Fibroblast of lung (primary cell): ENCODE measurements at places on chromosomes 3 and 15. TPM values are rescaled to one million over a fixed set of nuclear protein-coding genes. Genes with fewer than 3 reads are reported as not detected.

Gene ANKRD34C
- total RNA-seq, result not detected in 2 replicates

Gene SAMMSON
- total RNA-seq, result under 0.01 TPM in 2 replicates

Gene GOLGA8K
- under 0.01 and 0.17 TPM in 2 replicates for total RNA-seq

Gene WNT7A
- total RNA-seq, result not detected in 2 replicates

Gene XCR1
- total RNA-seq, result under 0.01 TPM in 1 of 2 replicates, not detected in the other

Gene GOLGA6A
- under 0.01 TPM in 1 of 2 replicates, not detected in the other for total RNA-seq

Gene BAHD1
- 4.4 and 5.6 TPM in 2 replicates for total RNA-seq

Gene GLDN
- total RNA-seq, result 22.9 and 50.7 TPM in 2 replicates

Gene CPN2
- total RNA-seq, result not detected in 2 replicates

Gene ABCF3
- 63.9 and 65.1 TPM in 2 replicates for total RNA-seq

Gene CPA3
- total RNA-seq, result not detected in 2 replicates

Gene SPG21
- total RNA-seq, result 68.4 and 90.4 TPM in 2 replicates

Gene CNTN6
- not detected in 2 replicates for total RNA-seq

Gene PPM1M
- total RNA-seq, result 37.8 and 38.8 TPM in 2 replicates

Gene AP2M1
- 362 and 430 TPM in 2 replicates for total RNA-seq

Gene LXN
- total RNA-seq, result 168 and 495 TPM in 2 replicates

Gene ZKSCAN7
- 8.5 and 13.2 TPM in 2 replicates for total RNA-seq

Gene CPOX
- 24.1 and 25.1 TPM in 2 replicates for total RNA-seq

Gene CPLX3
- not detected in 2 replicates for total RNA-seq

Gene STAG1
- 38.6 and 48.0 TPM in 2 replicates for total RNA-seq

Gene PLA2G4E
- not detected in 2 replicates for total RNA-seq

Gene CYP1A1
- under 0.01 TPM in 1 of 2 replicates, not detected in the other for total RNA-seq

Gene ISY1
- 30.3 and 34.8 TPM in 2 replicates for total RNA-seq

Gene RBP2
- total RNA-seq, result not detected in 2 replicates

Gene ARNT2
- total RNA-seq, result 9.8 and 15.5 TPM in 2 replicates

Gene SLC12A1
- not detected in 2 replicates for total RNA-seq

Gene OXSM
- 9.5 and 9.9 TPM in 2 replicates for total RNA-seq

Gene DHX30
- total RNA-seq, result 43.1 and 47.1 TPM in 2 replicates

Gene SGO1
- total RNA-seq, result 0.26 and 1.8 TPM in 2 replicates

Gene FMN1
- total RNA-seq, result 27.7 and 43.8 TPM in 2 replicates

Gene CYFIP1
- total RNA-seq, result 63.9 and 102 TPM in 2 replicates

Gene UBP1
- 42.6 and 48.1 TPM in 2 replicates for total RNA-seq

Gene AHSG
- total RNA-seq, result not detected in 2 replicates

Gene ASB14
- not detected in 2 replicates for total RNA-seq

Gene RTP1
- total RNA-seq, result under 0.01 TPM in 1 of 2 replicates, not detected in the other

Gene SPATA12
- not detected in 2 replicates for total RNA-seq

Gene ACAN
- total RNA-seq, result under 0.01 TPM in 2 replicates

Gene DPPA2
- total RNA-seq, result not detected in 2 replicates

Gene FBXW12
- not detected in 2 replicates for total RNA-seq

Gene TMC3
- total RNA-seq, result not detected in 2 replicates

Gene ANKRD63
- not detected in 2 replicates for total RNA-seq

Gene SRGAP3
- 10.0 and 12.4 TPM in 2 replicates for total RNA-seq

Gene XYLB
- total RNA-seq, result 4.6 and 5.1 TPM in 2 replicates

Gene CLRN1
- not detected in 2 replicates for total RNA-seq
